CD4-positive, alpha-beta T cell treated with Interleukin-12 subunit alpha and Interleukin-12 subunit beta, for 1 hour (primary cell): ENCODE measurements at places on chromosomes 7 and 10.

DNA sequence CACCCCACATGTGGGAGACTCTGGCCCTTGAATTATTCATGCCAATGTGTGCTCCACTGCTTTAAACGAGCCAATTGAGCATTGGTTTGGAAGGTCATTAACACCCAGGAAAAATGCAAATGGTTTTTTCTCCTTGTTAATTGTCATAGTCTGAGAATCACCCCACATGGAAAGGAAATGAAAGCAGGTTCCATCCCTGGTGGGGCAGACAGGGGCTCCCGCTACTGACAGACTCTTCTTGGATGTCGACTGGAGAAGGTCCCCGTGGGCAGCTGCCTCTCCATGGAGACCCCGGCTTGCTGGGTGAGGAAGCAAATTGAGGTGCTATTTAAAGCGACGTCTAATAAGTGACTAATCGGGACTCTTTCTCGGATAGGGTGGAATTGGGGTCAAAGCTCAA is 32.0 kb upstream of the EN2 start:
- no peak for DNase-seq

DNA sequence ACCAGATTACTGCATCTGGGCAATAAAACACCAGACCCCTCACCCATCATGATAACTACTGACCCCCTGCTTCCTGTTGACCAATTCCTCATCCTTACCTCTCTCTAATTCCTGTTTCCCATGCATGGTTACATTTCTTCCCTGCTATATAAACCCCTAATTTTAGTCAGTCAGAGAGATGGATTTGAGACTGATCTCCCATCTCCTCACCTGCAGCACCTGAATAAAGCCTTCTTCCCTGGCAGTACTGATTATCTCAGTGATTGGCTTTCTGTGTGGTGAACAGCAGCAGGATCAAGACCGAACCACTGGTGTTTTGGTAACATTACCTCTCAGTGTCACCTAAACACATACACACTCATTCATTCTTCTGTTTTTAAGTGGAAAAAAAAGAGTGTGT is 41.2 kb upstream of the SVIL start:
- DNase-seq, result no peak

DNA sequence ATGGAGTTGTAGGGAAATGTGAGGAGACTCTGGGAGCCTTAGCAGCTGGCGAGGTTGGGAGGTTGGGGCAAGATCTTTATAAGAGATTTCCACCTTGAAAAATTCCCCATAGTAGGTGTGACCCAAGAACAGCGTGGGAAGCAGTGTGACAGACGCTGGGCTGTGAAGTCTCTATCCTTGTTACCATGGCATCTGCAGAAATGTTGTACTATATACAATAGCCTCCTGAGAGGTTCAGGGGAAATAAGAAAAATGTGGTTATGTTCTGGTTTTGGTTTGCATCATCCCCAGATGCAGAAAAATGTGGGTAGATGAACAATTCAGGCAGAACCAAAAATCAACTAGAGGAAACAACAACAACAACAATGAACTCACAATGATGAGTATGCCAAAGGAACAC is 498.6 kb downstream of the SH2D4B start:
- DNase-seq, result no peak

GRCh38 chr10:35449944-35450343 is 113.6 kb downstream of the CCNY start:
- no peak for DNase-seq

DNA sequence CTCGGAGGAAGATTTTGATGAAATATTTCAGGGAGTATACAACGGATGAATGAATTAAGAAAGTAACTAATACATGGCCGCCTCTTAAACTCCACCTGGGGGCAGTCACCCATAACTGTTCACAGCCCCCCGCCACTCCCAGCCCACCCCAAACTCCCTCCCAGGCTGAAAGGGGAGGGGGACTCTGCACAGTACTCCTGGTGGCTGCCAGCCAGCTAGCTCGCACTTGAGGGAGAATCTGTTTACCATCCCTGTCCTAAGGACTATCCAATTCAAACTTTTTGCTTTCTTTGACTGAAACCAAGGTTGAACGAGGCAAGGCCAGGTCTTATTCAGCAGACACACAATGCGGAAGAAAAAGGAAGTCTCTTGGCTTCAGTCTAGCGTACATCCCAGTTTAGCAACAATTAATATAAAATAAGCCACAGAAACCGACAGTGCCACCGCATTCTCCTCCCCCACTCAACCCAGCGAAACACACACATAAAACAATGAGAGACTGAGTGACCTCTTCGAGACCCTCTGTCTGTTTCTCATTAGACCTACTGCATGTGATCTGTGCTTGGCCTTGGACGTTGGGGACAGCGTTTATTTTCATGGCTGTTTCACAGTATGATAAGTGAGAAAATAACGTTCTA is 219.5 kb downstream of the GLI3 start:
- DNase-seq, result no peak

GRCh38 chr10:84204610-84205009 is 10.3 kb downstream of the CDHR1 start:
- DNase-seq, result no peak

DNA sequence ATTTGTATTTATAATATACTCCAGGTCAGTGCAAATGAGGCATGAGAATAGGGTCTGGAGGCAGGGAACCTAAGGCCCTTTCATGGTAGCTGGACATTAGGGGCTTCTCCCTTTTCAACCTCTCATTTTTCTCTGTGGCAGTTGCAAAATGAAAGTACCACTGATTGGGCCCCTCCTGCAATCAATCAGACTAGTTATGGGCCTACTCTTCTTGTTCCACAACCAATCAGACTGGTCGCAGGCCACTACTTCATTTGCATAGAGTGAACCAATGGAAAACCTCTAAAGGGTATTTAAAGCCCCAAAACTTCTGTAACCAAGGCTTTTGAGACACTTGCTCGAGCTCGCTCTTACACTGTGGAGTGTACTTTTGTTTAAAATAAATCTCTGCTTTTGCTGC is 10.0 kb upstream of the PRPS1L1 start:
- no peak for DNase-seq

- peak; percentile 33 for DNase-seq
Observed at GRCh38 chr7:12403287-12404181, at the start of gene VWDE. TSS of gene VWDE (minus strand) at chr7:12403865. CDS start at chr7:12403716, 149 bp downstream.

- DNase-seq, result peak; percentile 36
Observed at GRCh38 chr10:102642736-102643335, 1.4 kb upstream of the TRIM8 start.

DNA sequence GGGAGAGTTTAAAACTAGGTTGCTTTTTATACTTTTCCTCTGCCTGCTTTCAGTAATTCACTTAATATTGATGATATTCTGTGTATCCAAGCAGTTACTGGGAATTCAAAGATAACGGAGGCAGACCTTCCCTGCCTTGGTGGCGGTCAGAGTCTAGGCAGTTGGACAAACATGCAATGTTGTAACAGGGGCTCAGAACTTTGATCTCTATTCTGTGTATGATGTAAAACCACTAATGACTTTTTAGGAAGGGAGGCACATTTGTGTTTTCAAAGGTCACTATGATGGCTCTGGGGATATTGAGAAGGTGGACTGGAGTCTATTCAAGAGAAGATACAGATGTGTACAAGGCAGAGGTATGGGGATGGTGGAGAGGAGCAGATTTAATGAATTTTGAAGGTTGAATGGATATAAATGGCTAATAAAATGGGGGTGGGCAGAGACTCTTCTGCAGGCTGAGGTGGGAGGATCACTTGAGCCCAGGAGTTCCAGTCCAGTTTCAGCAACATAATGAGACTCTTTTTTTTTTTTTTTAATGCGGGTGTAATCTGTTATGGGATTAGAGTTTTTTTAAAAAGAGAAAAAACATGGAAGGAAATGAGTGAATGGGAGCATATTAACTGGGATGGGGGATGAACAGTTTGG is 5.7 kb upstream of the PON2 start:
- DNase-seq, result no peak

DNA sequence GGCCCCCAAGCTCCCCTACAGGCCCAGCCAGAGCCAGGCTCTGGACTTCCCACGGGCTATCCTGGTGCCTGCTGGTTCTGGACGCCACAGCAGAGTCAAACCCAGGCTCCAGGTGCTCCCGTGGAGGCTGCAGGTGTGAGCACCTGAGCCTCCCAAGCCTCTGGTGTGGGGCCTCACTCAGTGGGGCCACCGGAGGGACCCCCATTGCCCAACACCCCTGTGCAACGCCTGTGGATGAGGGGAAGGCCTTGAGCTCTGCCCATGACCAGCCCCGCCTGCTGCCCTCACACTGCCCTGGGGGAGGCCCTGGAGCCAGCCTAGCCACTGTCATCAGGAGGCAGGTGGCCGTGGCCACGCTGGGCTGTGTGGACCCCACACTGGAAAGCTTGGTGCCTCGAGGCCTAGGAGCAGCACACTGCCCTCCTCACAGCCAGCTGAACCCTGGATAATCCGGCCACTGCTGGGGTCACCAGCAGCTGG is 229.3 kb downstream of the MAD1L1 start:
- DNase-seq, result no peak

DNA sequence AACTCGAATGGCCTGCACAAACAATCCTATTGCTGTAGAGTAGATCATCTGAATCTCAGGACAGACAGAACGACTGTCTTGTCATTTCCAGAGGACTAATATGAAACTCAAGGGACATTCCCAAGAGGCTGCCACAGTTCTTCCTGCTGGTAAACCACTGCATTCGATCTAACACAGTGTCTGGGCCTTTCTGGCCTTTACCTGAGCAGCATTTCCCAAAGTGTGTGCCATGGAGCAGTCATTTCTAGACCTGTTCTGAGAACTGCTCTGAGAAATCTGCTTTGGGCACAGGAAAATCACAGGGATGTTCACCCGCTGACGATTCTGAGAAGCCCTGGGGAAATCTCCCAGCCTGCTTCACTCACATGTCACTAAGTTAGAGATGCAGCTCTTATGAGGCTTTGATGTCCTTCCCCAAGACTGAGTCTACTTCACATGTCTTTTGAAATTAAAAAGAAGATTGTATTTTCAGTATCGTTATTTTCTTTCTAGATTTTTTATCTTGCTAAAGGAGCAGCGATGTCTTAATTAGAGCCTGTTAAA is 18.4 kb downstream of the GPNMB start:
- DNase-seq, result no peak

DNA sequence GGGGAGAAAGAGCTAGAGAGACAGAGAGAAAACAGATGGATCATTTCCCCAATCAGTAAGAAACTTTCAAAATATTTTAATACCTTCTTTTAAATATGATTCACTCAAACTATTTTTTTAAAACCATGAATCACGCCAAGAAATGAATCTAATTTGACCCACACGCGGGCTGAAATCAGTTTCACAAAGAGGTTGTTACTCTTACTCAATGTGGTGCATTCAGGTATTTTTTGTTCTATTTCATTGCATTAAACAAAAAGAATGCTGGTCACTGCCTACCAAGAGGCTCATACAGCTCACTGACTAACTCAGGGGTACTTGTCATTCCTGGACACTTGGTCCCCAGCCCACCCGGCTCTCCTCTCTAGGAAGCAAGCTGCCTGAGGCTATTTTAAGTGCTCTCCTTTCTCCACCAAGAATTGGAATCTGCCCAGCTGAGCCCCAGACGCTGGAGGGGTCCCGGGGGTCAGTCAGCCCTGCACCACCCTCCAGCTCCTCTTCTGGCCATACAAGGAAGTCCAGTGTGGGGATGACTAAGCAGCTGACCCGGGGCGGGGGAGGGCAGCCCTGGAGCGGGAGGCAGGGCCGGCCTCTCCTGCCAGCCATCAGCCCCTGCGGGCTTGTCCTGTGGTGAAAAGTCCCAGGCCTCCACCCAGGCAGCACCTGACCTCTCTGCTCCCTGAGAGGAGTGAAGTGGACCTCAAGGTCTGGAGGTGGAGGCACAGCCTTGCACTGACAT is 21.7 kb upstream of the PFKP start:
- no peak for DNase-seq

DNA sequence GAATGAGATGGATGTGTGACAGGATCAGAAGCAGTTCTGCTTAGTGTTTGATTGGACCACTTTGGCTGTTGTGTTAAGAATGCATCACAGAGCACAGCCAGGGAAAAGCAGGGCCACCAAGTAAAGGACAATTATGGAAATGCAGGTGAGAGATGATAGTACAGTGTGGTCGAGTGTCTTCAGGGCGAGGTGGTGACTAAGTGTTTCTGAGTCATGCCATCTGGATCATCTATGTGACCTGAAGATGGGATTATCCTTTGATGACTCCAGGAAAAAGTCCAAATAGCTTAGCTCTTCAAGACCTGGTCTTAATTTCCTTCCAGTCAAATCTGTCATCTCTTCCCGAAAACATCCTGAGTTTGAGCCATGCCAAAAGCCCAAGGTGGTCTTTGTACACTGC is 523.2 kb upstream of the IGFBP3 start:
- DNase-seq, result no peak

- DNase-seq, result no peak
Observed at GRCh38 chr7:107788216-107788615, 14.8 kb downstream of the SLC26A3 start.

DNA sequence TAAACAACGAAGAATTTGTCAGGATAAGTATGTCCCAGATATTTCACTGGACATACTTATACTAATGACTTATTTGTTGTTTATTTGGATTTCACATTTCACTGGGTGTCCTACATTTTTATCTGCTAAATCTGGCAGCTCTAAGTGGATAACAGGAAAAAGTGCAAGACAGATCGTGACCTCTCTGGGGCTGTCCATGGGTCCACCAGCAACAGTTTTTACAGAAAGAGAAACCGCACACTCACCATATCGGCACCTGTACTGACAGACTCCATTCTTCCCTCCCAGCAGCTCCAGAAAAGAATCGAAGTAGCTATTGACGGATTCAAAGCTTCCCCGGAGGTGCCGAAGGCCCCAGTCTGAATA is 393 bp downstream of the PLA2G12B start:
- DNase-seq, result no peak

DNA sequence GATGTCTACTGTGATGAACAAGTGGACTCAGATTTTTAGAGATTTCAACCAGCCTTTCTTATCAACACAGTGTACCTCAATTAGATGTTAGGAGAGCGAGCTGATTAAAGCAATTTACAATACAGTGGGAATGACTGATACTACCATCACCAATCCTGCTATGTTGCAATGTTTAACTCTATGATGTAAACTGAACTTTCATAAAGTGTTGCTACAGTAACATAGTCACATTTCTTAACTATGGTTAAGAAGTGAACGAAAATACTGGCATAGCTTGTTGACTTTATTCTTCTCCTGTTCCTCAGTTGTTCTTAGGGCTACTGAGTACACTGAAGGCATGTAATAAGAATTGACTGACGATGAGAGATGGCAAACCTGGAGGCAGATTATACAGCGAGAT is 139.8 kb downstream of the MYOF start:
- no peak for DNase-seq

DNA sequence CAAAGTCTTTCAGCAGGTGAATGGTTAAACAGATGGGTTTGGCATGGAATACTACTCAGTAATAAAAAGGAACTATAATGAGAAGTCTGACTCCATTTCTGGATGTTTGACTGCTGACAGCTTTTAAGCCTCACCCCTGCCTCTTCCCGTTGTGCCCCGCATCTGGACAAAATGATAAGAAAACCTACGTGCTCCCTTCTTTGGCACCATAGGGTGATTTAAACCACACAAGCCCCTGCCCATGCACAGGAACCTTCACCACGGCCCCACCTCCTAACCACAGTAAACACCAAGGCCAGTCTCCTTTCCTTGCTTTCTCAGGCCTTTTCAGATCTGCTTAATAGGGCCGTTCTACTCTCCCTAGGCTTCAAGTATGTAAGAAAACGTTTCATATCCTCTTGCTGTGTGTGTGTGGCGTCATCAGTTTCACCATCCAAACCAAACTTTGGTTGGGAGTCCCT is 47.1 kb upstream of the UBN2 start:
- DNase-seq, result no peak

- DNase-seq, result no peak
Observed at GRCh38 chr7:42574685-42575084, 337.2 kb downstream of the C7orf25 start.
